Activated naive CD8-positive, alpha-beta T cell treated with anti-CD3 and anti-CD28 coated beads for 36 hours (primary cell): ENCODE measurements at places on chromosomes 5 and 9.
A peak's percentile ranks its signal among the peaks of the same experiment; 100 is the strongest.

- DNase-seq: no peak
These were observed 101.0 kb downstream of the ZNF608 start for GRCh38 chr5:124645396-124645795.

GRCh38 chr5:139919308-139919707 is 123.7 kb downstream of the PSD2 start:
- no peak for DNase-seq

GRCh38 chr5:34703767-34704713 is 47.9 kb downstream of the RAI14 start:
- no peak for DNase-seq

GRCh38 chr9:137286975-137287383 is 9.5 kb downstream of the TOR4A start:
- DNase-seq: no peak

GRCh38 chr9:83449166-83449565 is 89.0 kb downstream of the FRMD3 start:
- no peak for DNase-seq

DNA sequence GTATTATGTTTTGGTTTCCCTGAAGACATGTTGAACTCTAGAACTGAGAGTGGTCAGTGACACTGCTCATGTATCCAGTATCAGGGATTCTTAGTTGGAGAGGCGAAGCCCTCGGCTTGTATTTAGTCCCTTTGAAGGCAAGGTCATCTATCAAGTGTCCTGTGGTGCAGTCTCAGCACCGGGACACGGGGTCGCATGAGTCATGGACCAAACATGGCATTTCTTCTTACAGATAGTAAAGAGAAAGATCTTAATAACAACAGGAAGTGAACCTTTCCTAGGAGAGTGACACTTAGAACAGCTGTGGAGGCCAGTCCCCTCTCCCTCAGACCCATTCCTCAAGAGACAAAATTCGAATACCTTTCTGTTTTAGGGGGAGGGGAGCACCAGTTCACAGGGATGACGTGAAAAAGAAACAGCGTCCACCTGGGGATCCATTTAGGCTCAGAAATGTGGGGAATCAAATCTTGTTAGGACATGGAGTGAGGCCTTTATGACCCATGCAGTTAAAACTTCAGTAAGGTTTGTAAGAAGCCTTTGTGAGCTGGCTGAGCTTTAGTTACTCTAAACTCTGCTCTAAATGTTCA is 86.5 kb downstream of the ADGRV1 start:
- no peak for DNase-seq

DNA sequence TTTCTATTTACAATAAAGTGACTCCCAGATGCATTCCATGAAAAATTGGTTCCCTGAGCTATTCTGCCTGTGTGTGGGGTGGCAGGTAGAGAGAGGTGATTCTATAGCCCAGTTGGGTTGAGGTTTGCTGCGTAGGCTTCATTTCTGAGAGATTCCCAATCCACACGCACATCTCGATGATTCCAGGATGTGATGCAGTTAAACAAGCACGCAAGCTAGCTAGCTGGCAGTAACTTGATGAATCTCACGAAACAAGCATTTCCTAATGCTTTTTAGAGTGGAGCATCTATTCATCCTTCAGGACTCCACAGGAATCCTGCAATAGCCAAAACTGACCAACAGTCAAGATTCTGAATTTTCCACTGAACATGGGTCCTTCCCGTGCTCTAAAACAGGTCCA is 43.8 kb upstream of the CER1 start:
- no peak for DNase-seq

DNA sequence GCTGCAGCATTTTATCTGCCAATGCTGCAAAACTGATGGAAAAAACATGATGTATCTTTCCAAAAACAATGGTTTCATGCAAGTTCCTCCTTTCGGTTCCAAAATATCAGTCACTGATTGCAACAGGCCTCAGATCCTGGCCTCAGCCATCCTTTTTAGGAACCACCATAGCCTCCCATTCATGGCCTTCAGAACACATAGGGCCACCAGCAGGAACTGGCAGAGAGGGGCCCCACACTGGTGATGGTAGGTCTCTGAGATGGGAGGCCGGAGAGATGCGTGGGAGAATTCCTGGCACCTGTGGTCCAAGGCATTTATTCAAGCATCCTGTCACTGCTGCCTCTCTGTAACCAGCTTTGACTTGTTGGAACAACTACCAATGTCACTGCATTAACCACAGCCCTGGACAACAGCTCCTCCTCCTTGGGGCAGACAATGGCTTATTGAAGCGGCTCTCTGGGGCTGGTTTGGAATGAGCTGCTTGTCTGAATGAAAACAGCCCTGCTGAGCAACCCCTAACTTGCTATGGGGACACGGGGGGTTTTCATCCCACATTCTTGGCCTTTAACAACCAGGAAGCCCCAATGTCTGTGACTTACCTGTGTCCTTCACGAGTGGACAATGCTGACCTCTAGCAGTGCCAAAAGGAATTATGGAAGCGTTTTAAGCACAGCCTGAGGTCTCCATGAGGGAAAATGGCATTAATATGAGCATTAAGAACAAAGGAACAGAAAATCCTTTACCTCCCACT is 108.1 kb downstream of the LHFPL2 start:
- no peak for DNase-seq

DNA sequence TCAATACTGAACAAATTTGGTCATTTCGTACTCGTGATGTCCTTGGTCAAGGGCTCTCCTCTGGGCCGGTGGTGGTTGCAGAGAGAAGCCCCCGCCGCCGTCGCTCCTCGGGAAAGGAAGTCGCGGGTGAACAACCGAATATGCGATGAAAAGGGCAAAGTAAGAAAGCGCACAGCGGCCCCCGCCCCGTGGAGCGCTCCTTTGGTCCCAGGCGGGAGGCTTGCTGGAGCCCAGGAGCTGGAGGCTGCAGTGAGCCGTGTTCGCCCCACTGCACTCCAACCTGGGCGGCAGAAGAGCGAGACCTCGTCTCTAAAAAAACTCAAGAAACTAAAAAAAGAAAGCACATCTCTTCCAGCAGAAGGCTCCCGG is 108.4 kb upstream of the LARP1 start:
- no peak for DNase-seq

- DNase-seq: no peak
These were observed 187.4 kb downstream of the AGTPBP1 start for GRCh38 chr9:85554349-85554748.

- DNase-seq: no peak
These were observed 1.3 kb upstream of the HSPA4 start for GRCh38 chr5:133050521-133050920.

- DNase-seq: no peak
These were observed 159.2 kb upstream of the TUT7 start for GRCh38 chr9:86513429-86513828.

DNA sequence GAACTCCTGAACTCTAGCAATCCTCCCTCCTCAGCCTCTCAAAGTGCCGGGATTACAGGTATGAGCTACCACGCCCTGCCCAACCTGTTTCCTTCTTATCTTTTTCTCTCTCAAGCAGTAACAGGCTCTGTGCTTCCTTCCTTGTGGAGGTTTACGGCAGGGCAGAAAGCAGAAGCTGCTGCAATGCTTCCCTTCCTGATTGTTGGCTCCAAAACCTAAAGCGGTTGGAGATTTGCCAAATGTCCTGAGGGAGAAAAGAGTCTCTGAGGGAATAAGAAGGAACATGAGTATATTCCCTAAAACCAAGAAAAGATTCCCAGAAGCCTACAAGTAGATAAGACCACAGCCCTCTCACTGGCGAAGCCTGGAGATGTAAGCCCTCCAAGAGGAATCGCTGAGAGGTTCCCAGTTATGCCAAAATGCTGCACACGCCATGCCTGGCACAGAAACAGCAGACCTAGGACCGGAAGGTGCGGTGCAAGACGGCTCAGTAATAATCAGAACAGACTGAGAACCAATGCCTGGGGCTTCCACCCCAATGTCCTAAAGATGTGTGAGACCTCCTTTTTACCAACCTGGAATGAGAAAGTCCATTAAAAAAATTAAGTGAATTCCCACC is 73.2 kb downstream of the APTX start:
- DNase-seq: no peak

DNA sequence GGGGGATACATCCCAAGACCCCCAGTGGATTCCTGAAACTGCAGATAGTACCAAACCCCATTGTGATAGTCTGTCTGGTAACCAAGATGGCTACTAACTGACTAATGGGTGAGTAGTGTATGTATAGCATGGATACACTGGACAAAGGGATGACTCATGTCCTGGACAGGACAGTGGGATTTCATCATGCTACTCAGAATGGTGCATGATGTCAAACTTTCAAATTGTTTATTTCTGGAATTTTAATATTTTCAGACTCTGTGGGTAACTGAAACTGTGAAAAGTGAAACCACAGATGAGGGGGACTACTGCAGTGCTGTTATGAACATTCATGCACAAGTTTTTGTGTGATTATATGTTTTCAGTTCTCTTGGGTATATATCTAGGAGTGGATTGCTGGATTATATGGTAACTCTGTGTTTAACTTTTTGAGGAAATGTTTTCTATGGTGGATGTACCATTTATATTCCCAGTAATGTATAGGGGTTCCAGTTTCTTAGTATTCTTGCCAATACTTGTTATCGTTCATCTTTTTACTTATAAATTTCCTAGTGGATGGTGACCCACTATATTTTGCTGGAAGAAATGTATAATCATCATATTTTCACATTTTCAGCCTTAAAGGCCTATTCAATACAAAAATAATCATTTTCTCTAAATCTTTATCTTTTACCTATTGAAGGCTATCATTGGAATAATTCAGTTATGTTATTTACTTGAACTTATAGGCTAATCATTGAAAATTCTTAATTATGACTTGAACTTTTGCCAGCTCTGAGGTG is 140.9 kb downstream of the NR3C1 start:
- no peak for DNase-seq

DNA sequence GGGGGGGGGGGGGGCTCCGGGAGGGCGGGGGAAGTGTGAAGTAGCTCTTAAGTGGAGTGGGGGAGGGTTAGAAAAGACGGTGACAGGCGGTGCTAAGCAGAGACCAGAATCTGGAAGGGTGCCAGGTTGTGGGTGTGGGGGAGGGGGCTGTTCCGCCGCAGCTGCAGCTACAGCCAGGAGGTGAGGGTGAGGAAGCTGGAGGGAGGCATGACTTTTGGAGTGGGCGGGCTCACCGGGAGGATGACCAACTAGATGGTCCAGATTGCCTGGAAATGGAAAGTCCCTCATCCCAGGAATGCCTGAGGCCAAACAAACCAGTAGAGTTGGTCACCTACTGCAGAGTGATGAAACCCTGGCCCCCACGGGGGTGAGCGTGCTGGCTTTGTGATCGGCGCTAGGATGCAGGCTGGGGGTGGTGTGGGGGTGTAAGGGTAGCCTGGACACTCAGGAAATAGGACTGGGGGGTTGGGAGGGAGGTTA is 158.1 kb upstream of the SHB start:
- DNase-seq: peak; percentile 65

DNA sequence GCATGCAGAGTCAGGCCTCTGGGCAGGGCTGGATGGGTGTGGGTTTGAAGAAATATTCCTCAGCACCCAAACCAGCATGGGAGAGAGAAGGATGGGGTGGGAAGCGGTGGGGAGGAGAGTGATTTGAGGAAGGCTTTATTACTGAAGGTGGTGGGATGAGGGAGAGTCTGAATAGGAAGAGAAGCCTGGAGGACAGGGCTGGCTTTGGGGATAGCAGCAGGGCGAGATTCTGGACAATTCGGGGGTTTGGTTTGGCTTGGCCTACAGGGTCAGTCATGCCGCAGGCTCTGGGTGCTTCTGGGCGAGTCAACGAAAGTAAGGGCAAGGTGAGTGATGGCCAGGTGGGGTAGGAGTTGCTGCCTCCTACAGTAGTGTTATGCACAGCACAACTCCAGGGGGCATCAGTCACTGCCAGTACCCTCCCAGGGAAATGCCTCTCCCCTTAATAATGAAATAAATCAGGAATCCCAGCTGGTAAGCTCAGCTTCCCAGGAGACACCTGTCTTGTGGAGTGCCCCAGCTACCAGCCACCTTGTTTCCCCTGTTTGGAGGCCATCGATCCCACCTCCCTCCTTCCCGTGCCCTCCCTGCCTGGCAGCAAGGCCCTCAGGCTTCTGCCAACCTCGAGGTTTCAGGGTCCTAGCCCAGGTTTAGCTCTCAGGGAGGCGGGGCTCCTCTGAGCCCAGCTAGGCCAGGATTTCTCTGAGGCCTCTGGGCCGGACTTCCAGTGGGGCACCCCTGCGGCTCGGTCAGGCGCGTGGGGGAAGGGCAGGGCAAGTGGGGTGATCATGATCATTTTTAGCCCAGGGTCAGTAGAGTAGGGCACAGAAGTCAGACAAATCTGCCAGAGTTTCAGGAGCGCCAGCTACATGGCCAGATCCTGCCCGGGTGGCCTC is 741 bp upstream of the NKX2-5 start:
- DNase-seq: no peak

DNA sequence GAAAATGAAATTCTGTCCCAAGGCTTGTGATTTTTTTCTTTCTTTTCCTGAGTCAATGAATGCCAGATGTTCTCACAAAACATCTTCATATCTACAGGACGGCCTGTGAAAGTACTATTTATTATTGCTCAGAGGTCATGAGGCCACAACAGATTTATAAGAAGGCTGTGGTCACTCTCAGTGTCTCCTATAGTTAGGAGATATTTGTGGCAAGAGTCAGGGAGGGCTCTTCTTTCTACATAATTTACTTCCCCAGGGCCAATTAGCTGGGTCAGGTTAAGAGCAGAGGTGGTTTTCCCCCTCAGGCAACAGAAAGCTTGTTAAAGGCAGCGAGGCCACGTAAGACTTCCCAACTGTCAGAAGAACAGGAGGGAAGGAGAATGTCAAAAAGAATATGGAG is 248.7 kb downstream of the SLIT3 start:
- no peak for DNase-seq

- DNase-seq: peak; percentile 34
These were observed 149.5 kb downstream of the FANCC start for GRCh38 chr9:95167998-95168397.

DNA sequence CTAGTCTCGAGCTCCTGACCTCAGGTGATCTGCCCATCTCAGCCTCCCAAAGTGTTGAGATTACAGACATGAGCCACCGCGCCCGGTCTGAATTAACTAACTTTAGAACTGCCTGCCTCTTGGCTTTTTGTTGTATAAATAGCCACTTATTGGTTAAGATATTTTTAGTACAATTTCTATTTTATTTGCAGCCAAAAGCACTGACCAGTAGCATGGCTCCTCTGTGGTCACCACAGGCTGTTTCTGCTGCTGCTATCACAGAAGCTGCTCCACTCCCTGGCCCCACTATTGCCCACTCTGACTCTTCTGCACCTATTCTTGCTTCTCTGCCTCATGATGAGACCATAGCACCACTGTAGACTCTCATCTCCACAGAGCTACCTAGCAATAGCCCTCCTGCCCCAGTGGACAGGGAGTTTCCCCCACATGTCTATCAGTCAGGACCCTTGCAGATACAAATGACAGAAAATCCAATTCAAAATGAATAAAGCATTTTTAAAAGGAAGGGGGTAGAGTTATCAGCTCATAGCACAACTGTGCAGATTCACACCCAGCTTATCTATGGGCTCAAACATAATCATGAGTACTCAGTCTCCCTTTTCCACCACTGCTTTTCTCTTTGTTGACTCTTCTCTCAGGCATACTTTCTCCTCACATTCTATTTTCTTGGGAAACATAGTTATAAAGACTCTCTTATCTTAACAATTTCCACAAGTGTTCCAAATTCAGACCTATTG is 151.8 kb upstream of the EPB41L4A start:
- DNase-seq: no peak

- peak; percentile 47 for DNase-seq
These were observed 11.5 kb downstream of the SARDH start for GRCh38 chr9:133726401-133727276.
